ENCODE measurements at places on chromosomes 4 and X.

DNA sequence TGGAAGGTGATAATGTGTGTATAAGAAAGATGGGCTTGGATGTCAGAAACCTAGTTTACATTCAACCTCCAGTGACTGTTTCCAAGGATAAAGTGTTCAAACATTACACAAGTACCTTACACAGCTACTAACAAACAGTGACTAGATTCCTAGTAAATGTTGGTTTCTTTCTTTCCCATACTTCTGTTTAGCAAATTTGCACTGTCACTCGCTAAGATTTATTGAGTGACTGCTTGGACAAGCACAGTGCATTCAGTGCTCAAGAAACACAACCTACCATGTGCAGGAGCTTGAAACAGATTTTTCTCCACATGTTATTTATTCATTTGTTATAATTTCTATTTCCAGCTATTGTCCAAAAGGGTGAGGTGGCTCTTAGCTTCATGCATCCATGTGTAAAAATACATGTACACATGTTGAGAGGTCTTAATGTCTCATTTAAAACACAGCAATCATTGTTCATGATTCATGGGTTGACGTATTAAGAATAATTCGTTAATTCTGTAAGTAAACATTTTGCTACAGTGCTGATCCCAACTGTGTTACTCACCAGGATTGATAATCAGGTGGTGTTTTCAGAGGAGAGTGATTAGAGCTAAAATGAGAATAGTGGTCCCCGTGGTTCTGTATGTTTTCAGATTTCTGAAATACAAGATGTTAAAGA lies 153.0 kb downstream of the DCLK2 start:
- DNase-seq, result no peak

DNA sequence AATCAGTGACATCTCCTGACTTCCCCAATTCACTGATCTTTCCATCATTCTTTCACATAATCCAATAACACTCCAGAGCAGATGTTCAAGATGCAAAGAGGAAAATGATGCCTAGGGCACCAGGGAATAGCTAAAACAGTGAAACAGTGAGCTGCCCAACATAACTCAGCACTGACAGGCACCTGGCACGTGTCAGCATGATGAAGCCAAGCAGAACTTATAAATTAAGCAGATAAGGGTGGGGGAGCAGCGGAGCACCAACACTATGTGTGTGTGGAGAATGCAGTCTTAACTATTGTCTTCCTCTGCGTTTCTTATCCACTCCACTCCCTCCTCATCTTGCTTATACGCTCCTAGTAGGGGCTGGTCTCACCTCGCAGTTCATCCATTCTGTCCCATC lies 89.4 kb downstream of the AMMECR1 start:
- no peak for DNase-seq

- no peak for DNase-seq
Measured at GRCh38 chr4:117093571-117093970, 8.2 kb upstream of the TRAM1L1 start.

- no peak for DNase-seq
Measured at GRCh38 chr4:25535701-25536473, 119.8 kb upstream of the SLC34A2 start.

DNA sequence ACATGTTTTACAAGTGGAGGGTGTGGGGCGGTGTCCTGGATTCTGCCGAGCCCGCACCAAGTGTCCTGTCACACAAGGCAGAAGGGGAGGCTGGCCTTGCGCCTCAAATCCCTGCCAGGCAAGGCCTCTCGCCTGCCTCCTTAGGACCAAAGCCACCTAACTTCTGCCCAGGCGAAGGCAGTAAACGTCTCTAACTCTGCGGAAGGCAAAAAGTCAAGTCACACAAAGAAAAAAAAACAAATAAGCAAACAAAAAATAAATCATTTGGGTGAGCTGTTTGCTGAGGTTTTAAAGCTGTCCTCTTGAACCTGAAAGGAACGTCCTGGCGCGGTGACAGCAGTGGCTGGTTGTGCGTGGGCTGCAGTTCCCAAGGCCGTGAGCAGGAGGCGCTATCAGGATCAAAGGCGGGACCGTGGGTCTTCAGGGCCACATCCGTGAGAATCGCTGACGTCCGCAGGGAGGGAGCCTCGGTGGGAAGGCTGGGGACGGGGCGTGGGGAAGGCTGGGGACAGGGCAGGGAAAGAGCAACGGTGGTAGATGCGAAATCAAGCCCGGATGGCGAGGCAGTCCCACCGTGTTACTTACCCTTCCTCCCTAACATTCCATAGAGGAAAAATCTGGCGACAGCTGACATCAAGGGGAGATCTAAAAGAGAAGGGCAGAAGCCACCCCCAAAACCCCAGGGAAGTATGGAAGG lies 99.1 kb downstream of the TRAPPC11 start:
- no peak for DNase-seq

- DNase-seq, result no peak
Measured at GRCh38 chr4:48187813-48188212, 53.8 kb upstream of the TXK start.

DNA sequence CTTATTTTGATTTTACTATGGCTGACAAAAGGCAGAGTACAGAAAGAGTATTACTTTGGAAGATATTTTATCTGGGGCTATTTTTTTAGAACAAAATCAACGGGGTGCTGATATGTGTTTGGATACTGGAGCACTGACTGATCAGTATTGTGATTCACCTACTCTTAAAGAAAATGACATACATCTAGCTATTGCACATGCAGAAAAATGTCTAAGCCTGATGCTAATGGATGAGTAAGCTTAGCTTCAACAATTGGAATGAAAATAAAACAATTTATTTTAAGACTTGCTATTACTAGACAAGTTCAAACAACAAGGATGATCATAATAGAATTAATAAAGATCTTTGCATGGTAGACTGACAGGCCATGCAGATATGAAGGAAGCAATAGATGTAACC lies 262.0 kb downstream of the PPP1R2C start:
- no peak for DNase-seq

- DNase-seq, result no peak
Measured at GRCh38 chr4:173565281-173565680, 35.3 kb upstream of the HAND2 start.

- no peak for DNase-seq
Measured at GRCh38 chr4:73662709-73663546, 42.7 kb upstream of the RASSF6 start.

DNA sequence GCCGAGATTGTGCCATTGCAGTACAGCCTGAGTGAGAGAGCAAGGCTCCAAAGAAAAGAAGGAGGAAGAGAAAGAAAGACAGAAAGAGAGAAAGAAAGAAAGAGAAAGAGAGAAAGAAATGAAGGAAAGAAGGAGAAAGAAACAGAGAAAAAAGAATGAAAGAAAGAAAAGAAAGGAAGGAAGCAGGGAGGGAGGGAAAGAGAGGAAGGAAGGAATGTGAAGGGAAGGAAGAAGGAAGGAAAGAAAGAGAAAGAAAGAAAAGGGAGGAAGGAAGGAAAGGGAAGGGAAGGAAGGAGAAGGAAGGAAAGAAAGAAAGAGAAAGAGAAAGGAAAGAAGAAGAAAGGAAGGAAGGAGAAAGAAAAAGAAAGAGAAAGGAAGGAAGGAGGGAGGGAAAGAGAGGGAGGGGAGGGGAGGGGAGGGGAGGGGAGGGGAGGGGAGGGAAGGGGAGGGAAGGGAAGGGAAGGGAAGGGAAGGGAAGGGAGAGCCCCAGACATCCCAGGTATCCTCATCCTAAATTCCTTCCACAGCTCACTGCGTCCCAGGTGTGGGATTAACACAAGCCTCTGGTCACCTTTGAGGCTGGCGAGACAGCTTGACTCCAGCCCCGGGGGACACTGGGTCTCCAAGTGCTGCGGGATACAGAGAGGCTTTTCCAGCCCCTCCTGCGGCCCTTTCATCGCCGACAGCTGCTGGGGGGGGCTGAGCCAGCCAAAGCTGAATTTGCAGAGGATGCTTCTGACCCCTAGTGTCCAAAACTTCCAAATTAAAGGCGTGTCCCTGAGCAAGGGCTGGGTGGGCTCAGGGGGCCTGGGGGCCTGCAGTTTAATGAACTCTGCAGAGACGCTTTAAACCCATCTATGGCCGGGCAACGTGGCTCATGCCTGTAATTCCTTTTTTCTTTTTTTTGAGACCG lies 24.2 kb upstream of the CSF2RA start:
- DNase-seq, result no peak

GRCh38 chr4:7585768-7586167 lies 151.0 kb upstream of the PSAPL1 start:
- no peak for DNase-seq

GRCh38 chr4:38563707-38564495 lies 100.1 kb upstream of the KLF3 start:
- no peak for DNase-seq

- no peak for DNase-seq
Measured at GRCh38 chr4:184645904-184646610, 3.2 kb downstream of the CASP3 start.

GRCh38 chrX:7286168-7286837 lies 138.3 kb upstream of the PUDP start:
- DNase-seq, result no peak

- DNase-seq, result no peak
Measured at GRCh38 chrX:104728456-104728855, 162.5 kb downstream of the IL1RAPL2 start.

DNA sequence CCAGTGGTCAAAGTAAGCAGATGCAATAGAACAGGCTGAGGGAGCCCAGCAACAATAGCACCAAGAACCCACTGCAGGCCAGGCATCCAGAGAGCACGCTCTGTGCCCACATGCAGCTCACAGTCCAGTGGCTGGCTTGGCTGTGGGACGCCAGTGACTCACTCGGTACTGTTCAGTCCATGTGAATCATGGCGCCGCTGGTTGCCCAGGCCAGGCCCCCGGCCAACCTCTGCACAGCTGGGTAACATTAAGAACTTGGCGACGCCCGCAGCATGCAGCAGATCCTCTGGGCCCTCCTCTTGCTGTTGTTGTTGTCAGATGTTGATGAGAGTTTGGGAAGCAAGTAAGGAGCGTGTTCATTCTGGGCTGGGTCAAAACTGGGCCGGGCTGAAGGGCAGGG lies 60.5 kb downstream of the MSX1 start:
- no peak for DNase-seq

DNA sequence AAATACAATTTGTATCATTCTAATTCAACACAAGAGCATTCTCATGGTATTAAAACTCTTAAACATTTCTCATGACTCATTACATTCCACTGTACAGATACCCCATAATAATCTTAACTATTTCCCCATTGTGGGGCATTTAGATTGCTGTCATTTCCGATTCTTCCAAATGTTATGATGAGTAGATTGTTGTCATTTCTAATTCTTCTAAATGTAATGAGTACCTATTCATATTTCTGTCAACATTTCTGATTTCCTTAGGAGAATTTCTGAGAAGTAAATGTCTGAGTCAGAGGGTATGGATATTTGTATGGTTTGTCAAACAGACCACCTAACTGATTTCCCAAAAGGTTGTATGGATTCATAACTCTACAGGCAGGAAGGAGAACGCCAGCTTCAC lies 8.3 kb downstream of the S100G start:
- no peak for DNase-seq

DNA sequence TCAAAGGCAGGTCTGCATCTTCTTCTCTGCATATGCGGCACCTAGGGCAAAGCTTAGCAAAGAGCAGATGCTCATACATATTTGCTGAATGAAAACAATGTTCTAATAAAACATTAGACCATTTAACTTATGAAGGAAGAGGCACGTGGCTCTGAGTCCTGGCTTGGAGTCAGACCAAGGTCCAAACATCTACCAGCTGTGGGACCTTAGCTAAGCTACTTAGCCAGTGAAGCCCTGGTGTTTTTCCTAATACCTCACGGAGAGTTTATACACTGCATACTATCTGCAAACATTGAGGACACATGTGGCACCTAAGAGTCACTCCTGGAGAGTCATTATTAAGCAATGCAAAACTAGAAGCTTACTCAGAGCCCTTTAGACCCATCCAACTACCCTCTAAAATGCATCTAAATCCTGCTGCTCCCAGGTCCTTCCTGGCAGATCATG lies 9.0 kb downstream of the PDGFC start:
- DNase-seq, result no peak

DNA sequence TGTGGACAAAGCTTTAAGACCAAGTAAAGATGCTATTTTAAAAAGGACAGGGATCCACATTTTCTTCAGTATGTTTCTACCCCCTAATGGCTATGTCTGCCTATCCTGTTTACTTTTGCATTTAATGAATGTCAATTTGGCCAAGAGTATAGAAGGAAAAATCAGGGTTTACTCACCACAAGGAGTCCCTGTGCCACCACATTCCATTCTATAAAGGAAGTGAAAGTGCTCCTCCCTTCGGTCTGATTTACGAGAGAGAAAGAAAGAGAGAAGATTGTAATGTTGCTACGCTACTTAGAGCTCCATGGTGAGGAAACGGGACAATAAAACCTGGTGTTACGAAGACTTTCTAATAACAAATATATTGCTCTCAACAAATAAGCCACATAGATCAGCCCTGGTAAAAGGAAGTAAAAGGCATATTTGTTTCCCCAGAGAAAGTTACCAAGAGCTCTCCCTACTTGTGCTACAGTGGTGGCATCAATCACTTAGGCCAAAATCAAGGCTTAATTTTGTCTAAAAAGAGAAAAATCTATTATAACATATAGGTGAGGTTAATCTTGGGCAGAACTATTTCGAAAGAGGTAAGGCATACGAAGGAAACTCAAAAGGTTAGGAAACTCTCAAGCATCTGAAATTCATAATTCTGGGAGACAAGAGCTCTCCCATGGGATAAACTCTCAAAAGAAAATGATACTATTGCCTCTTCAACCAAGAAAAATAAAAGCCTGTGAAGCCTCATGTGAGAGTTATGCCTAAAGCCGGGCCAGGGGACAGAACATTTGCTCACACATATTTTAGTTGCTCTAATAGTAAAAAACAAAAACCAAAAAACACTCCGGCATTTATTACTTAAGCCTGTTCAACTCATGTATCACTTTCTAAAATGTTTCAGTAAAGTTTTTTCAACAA lies 29.5 kb downstream of the TAPT1 start:
- no peak for DNase-seq

DNA sequence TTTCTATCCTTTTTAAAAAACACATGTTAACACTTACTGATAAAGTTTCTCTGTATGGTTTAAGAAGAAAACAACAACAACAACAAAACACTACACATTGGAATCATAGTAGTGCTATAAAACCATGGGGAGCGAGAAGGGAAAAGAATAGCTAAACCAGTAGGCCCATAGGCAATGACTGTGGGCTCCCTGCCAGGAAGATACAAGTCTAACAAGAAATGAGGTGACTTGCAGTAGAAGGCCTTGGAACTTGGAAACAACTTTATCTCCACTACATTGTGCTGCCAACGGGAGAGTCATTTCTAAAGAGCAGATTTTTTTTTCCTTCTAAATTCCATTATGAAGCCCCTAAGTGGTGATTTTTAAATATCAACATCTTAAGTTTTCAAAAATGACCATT lies 78.0 kb downstream of the GPC4 start:
- DNase-seq, result no peak
